CD14-positive monocyte (primary cell): ENCODE measurements at places on chromosomes 11 and 22.

DNA sequence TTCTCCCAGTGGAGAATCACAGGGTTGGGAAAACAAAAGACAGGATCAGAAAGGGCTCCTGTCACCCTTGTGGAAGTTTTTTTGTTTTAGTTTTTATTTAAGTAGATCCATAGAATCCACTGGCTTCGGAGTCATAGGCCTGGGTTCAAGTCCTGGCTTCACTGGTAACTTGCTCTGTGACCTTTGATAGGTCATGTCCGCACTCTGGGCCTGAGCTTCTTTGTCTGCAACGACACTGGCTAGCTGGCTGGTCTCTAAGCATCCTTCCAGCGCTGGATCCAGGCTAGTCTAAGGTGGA lies 1.4 kb downstream of the ZFTA start:
- DNase-seq, result no peak

- DNase-seq, result peak; percentile 40
These were observed 16.2 kb downstream of the PIWIL4 start for GRCh38 chr11:94583213-94583865.

DNA sequence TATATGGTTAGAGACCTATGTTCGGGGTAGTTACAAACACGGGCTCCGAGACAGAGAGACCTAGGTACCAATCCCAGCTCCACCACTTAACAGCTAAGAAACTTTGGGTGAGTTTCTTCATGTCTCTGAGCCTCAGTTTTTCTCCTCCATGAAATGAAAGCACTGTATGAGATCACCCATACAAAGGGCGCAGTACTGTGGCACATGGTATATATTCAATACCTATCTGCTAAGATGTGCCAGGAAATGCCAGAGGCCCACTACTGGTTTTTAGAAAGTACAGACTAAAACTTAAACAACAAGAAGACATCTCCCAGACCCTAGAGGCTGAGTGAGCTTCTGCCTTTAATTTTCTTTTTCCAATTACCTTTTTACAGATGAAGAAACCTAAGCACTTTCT lies 69.5 kb downstream of the SLC1A2 start:
- no peak for DNase-seq

GRCh38 chr11:104487046-104487806 lies 323.3 kb upstream of the PDGFD start:
- DNase-seq, result no peak

GRCh38 chr11:123041185-123041584 lies 20.8 kb downstream of the HSPA8 start:
- DNase-seq, result no peak

DNA sequence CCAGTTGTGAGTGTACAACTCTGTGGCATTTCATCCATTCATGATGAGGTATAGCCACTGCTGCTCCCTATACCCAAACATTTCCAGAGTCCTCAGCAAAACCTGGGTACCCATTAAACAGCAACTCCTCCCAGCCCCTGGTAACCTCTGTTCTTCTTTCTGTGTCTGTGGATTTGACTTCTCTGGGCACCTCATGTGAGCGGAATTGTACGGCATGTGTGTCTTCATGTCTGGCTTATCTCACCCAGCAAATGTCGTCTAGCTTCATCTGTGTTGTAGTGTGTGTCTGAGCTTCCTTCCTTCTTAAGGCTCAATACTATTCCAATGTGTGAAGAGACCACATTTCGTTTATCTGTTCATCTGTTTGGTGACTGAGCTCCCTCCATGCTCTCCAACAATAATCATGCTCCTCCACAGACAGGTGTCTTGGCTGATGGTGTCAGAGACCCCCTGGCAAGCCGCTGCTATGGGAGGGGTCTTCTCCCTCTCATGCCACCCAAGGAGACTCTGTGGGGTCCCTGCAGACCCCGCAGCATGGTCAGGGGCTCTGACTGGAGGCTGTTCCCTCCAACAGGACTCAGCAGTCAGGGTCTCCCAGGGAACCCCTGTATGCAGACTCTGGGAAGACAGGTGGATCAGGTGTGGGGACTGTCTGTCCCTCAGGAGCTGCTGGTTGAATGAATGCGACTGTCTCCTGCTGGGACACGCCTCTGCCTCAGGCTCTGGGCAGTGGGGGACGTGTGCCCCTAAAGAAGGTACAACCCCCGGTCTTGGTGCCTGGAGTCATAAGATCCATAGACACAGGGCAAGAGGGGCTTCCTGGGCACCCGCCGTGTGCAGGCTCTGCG lies 52.7 kb downstream of the SMIM38 start:
- no peak for DNase-seq

GRCh38 chr11:76738618-76739240 lies 44.4 kb upstream of the TSKU start:
- no peak for DNase-seq

- DNase-seq, result no peak
These were observed 569.9 kb upstream of the CADM1 start for GRCh38 chr11:116073854-116074837.

DNA sequence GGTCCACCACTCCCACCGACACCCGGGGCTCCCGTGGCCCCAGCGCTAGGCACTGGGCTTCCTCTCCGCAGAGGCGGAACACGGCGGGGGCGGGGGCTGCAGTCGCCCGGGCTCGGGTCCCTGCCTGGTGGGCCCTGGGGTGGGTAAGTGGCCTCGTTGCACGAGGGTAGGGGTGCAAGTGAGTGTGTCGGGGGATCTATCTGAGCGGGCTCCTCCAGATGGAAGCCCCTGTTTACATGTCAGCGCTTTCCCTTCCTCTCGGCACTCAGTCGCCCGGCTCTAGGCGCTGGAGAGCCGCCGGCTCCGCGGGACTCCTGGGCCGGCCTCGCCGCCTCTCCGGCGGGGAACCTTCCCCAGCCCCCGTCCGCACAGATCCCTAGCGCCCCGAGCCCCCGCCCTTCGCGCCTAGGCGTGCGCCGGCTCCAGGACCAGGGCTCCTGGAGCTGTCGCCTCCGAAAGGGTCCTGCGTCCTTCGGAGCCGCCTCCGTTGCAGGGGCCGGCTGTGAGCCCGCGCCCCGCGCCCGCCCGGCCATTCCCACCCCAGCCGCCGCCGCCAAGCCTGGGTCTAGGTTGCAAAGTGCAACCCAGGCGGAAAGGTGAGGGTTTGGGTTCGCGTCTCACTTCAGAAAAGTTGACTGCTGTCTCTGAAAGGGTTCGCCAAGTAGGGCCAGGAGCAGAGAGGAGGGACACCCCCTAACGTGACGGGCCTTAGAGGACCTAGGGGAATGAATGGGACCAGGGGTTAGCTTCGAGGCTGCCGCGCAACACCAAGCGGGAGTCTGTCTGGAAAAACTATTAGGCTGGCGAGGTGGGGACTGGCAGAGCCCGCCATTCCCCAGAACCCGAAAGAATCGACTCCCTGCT lies 978 bp downstream of the FLI1 start:
- DNase-seq, result no peak

DNA sequence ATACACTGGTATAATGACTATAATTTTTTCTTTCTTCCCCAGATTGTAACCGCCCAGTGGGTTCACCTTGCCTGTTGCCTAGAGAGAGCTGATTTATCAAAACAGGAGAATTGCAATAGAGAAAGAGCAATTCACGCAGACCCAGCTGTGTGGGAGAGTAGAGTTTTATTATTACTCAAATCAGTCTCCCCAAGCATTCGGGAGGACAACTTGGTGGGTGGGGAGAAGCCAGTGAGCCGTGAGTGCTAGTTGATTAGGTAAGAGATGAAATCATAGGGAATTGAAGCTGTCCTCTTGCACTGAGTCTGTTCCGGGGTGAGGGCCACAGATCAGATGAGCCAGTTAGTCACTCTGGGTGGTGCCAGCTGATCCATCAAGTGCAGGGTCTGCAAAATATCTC lies 73.2 kb downstream of the SLC35F2 start:
- no peak for DNase-seq

DNA sequence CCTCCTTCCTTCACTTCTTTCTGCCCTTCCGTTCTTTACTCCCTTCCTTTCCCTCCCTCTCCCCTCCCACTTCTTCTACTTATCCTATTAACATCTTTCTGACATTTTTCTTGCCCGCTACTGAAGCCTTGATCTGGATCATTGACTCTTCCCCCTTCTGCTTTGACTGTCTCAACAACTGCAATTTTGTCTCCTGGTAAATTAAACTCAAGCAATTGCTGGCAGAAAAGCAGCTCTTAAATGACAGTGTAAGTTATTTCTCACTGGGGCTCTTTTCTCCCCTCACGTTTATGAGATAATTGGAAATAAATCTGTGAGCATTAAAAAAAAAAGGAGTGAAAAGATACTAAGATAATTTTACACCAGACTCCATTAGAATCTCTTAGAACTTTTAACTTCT lies 120.0 kb downstream of the SLC17A6 start:
- no peak for DNase-seq

- DNase-seq, result no peak
These were observed 187.3 kb upstream of the SYT13 start for GRCh38 chr11:45473341-45473895.

DNA sequence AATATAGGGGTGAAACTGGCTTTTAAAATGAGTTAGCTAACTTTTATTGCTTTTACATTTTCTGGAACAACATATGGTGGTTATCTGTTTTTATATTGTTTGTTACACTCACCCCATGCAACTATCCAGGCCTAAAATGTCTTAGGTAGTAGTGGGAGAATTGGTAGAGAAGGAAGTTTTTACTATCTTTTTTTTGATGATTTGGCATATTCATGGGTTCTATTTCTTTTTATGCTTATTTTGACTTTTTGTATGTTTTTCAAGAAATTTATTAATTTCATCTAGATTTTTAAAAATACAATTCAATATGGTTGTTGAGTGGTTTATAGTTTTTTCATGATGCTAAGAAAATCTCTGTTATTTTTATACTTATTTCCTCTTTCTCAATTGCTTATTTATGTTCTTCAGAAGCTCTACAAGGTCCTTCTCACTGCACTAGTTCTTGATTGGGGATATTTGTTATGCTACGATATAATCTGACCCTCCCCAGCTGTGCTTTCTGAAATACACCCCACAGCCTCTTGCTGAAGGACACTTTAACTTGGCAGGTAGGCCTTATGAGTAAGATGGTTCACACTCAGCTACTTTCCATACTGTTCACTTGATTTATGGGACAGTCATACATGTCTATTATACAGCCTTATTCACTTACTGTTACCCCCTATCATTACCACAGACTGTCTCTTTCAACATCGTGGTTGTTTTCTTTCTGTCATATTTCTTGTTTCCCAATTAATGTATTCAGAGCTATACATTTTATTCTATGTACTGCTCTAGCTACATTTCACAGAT lies 431.2 kb downstream of the METTL15 start:
- DNase-seq, result no peak

DNA sequence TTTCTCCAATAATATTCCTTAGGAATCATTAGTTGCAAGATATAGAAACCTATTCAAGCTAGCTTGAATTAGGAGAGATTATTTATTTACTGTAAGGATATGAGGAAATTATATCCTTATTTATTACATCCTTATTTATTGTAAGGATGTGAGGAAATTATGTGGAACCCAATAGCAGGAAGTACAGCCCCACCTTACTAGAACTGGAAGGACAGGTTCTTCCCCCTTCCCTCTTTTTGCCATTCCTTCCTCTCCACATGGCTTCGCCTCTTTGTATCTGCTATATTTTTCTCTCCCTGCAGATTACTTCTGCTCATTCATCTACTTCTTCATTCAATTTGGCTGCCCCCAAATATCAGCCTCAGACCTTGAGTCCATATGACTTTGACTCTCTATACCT lies 49.5 kb upstream of the B3GNT6 start:
- DNase-seq, result no peak

DNA sequence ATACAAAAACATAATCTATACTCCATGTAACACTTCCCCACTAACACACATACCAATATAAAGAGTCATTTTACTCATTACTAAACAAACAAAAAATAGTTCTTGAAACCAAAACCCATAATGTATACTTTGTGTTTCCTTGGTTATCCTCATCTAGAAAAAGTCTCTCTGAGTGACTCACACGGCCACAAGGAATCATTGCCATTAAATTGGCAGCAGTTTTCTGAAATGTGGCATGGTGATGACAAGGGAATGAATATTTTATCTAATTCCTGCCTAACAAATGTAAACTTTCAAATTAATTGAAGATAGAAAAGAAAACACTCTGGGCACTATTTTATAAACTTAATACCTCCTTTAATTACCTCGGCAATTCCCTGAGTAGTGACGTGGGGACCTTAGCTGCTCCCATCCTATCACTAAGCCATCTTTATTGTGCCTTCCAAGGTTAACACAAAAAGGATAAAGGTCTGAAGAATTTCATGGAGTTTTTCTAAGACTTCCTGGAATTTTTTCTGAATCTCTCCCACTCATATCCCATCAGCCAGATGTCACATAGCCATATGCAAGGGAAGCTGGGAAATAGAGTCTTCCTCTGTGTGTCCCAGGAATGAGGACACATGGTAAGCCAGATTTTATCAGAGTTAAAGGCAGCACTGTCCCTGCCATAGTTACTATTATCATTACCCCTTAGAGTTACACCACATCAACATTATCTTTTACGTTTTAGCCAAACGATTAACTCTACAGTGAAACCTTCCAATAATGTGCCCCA lies 857.2 kb upstream of the TENM4 start:
- DNase-seq, result no peak

DNA sequence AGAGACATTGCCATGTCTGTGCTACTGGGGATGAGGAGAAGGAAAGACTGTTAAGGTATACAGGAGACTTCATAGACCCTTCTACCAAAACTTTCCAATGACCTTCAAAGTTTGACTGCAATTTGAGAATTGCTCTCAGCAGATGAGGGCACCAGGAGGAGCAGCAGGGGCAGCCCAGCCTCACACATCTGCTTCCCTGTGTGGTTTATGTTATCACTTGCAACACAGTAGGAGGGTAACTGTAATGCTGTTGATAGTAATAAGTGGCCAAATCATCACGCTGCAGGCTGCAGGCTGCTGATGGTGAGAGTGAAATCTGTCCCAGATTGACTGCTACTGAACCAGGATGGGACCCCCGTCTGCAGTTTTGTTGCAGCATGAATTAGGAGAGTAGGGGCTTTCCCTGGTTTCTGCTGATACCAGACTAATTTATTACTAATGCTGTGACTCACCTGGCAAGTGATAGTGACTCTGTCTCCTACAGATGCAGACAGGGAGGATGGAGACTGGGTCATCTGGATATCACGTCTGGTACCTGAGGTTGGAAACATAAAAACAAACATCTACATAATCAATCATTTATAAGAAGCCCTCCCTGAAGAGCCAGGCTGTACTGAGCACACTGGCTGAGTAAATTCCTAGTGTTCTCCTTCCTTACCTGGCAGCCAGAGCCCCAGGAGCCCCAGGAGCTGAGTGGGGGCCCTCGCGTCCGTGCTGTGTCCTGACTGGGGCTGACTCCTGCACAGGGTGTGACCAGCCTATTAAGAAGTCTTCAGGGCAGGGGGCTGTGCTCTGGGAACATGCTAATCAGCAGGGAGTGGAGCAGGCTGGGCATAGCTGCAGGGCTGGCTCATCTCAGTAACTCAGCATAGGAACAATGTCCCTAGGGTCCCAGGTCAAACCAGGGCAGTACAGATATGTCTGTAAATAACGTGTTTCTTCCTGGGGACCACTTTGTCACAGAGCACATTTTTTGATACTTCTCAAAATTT lies 74.4 kb downstream of the GAB4 start:
- DNase-seq, result no peak

DNA sequence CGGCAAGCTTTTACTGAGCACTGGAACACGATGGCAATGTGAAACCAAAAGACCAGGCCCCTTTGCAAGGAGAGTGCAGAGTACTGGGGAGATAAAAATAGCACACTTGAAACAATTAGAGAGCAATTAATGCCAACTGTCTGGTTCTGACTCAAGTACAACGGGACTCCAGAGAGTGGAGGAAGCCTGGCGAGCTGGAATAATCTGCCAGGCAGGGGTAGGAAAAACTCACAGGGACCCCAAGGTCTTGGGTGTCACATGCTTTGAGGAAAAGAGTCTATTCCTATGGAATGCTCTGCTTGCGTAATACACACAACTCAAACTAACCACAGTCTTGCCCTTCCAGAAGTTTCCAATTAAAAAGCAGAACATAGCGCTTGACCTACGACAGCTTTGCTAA lies 113.0 kb upstream of the CLMP start:
- no peak for DNase-seq
